ENCODE measurements at places on chromosomes 4 and X. TPM values are rescaled to one million over a fixed set of nuclear protein-coding genes. Genes with fewer than 3 reads are reported as not detected.

DNA sequence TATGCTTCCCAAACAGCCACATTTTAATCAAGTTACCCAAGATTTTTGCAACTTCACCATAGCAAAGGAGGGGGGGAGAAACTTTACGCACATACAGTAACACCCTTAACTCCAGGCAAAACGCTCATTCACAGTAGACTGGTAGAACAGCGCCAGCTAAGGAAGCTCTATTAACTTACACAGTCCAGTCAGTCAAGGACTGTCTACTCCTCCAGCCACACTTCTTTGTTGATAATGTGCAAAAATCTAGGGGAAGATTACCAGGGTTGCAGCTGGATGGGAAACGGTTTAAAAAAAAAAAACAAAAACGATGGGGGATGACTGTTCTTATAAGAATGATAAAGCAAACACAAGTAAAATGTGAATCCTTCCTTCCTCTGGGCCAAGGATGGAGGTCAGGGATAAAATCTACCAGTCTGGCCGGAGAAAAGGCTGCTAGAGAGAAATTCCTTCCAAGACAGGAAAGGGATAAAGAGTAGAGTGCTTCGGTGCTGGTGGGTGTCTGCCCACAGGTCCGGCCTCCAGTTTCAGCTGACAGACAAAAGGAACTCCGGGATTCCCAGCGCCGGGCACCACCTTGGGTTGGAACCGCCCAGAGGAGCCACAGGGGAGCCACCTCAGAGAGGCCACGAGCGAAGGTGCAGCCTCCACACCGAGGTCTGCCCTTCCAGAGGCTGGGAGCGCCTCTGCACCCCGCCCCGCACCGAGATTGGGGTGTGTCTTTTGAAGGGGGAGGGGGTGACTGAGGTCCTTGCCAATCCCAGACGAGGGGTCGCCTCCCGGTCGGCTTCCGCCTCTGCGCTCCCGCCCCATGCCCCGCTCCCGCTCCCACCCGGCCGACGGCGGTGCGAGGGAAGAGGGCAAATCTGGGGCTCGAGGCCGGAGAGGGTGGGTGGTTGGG is 811 bp downstream of the ANKRD50 start:
- H3K36me3 ChIP-seq, result no peaks in the 10 kb centered on the region
- no peaks in the 10 kb centered on the region for H3K27me3 ChIP-seq
- no peaks in the 10 kb centered on the region for H3K4me1 ChIP-seq
- peak overlapping the region; percentile 97 for H3K27ac ChIP-seq
- DNase-seq, result peak; percentile 75

GRCh38 chr4:41326776-41327175 is 70.0 kb downstream of the UCHL1 start:
- no peak overlapping the region for H3K4me3 ChIP-seq
- no peaks in the 10 kb centered on the region for H3K36me3 ChIP-seq
- H3K27me3 ChIP-seq, result no peaks in the 10 kb centered on the region

Gene RS1
- total RNA-seq, result not detected

Gene PRDM5
- total RNA-seq, result 14.9 TPM

Data from ascending aorta (tissue), 2 donors.